Sciatic nerve (tissue), 2 donors: ENCODE measurements at places on chromosomes 1 and 21. TPM values are rescaled to one million over a fixed set of nuclear protein-coding genes. Genes with fewer than 3 reads are reported as not detected.

CELA2A gene
- total RNA-seq: 0.94 TPM

CCDC181 gene
- 2.1 TPM for total RNA-seq

HES3 gene
- total RNA-seq: not detected

TLCD4 gene
- total RNA-seq: 27.9 TPM

IGSF9 gene
- total RNA-seq: 0.18 TPM

HCRTR1 gene
- 0.31 TPM for total RNA-seq

SLC44A3 gene
- total RNA-seq: 13.8 TPM

LRRC8B gene
- 21.9 TPM for total RNA-seq

- no peak for DNase-seq
Measured at GRCh38 chr1:8033322-8033721, 7.2 kb upstream of the ERRFI1 start.

DNA sequence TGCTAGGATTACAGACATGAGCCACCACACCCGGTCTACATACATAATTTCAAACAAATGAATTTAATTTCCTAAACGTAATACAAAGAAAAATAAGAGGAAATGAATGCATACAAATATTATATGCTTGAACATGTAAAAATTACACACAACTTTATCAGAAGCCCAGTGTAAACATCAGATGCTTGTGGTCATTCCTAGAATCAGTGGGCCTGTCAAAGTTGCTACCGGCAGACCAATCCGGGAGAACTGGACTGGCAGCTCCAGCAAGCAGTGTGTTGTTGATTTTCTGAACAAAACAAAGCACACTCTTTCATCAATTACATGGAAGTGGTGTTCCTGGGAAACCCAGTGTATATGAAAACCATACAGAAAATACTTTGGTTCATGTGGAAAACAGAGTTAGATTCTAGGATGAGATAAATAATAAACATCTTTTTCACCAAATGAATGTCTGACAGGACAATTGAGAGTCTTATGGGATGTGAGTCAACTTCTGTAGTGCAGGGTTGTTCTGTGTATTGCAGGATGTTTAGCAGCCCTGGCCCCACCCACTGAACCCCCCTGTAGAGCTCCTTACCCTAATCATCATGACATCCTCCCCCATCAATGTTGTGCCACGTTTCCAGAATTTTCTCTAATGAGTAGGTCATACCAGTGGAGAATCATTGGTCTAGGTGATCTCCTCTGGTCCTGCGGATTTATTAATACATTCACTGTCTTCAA, 33.8 kb downstream of the MFSD2A start:
- DNase-seq: no peak

GRCh38 chr1:29602203-29602602, 365.9 kb downstream of the PTPRU start:
- no peak for DNase-seq

DNA sequence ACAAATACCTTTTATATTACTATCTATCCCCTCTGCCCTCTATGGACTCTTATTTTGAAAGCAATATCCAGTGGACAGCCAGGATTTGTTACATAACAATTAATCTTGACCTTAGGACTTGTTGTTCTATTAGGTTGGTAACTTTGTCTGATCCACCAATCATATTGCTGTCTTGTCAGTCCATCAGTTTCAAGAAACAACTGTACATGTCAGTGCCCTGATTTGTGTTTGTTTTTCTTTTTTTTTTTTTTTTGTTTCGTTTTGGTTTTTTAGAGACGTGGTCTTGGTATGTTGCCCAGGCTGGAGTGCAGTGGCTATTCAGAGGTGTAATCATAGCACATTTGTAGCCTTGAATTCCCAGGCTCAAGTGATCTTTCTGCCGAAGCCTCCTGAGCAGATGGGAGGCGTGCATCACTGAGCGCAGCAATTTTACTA, 1.5 kb upstream of the SCP2 start:
- no peak for DNase-seq

DNA sequence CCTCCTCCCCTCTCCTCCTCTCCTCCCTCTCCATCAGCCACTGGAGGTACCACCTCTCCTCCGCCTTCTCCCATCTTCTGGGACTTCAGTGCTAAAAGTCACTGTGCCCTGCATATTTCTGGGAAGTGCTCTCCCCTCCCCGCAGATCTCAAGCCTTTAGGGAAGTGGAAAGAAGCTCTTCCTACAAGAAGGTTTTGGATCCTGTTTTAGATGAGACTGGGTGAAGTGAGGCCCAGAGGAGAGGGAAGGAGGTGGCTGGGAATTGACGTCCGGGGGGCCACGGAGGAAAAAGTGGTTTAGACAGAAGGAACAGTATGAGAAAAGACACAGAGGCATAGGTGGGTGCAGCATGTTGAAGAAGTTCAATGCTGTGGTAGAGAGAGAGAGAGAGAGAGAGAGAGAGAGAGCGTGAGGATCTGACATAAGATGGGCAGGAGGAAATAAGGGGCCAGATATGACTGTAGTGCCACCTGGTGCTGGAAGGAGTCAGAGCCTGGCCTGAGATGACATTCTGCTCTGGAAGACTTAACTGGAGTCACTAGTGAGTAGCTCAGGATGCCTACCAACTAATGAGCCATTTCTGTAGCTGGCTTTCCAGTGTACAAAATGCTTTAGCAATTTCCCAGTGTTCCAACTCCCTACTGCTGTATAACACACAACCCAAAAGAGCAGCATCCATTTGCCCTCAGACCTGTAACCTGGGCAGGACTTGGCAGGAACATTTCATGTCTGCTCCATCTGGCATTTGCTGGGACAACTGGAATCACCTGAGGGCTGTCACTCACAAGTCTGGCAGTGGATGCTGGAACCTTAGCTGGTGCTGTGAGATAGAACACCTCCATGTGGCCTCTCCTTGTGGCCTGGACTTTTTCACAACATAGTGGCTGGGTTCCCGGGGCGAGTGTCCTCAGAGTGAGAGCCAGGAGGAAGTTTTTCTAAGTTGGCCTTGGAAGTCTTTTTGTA, 16.6 kb upstream of the ZSCAN20 start:
- DNase-seq: no peak

DNA sequence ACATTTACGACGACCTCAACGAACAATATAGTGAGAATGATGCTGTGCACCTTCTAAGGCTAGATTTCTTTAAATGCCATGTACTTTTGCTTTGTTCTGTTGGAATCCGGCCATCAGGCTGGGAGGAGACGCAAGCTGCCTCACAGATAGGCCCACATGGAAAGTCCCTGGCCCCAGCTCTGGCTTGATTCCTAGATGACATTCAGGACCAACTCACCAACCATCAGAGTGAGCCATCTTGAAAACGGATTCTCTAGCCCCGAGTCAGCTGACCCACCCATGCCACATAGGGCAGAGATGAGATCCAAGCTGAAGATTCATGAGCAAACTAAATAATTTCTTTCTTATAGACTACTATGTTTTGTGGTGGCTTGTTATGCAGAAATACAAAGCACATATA, 164.4 kb downstream of the ZNF281 start:
- no peak for DNase-seq

DNA sequence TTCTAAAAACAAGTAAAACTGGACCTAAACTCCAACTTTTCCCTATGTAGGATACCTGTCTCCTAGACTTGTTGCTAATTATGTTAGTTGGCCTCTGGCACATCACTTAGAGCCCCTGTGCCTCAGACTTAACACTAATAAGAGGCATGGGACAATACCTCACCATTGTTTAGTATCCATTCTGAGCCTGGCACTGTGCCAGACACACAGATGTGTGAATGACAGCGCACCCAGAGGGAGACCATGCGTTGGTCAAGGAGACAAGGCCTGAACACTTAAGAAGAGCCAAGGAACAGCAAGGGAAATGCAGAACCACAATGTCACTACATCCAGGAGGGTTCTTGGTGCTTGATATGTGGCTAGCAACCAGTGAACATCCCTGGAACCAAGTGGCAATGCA, 189.1 kb downstream of the FGGY start:
- no peak for DNase-seq

GRCh38 chr1:7636795-7637526, 134.1 kb upstream of the VAMP3 start:
- DNase-seq: no peak
